ENCODE measurements at places on chromosomes 5 and 9. TPM values are rescaled to one million over a fixed set of nuclear protein-coding genes. Genes with fewer than 3 reads are reported as not detected.

Gene EPB41L4A
- 0.27 TPM for total RNA-seq

Gene SUSD3
- 81.9 TPM for total RNA-seq

Gene STPG3
- total RNA-seq: not detected

Gene CDC25C
- total RNA-seq: 30.5 TPM

Gene CDK7
- 40.2 TPM for total RNA-seq

Gene KCNN2
- total RNA-seq: not detected

Gene KIAA1958
- 16.8 TPM for total RNA-seq

Gene SERF1A
- 1.7 TPM for total RNA-seq
